Skeletal muscle cell (primary cell): ENCODE measurements at places on chromosomes 1 and 21.

- no peak for DNase-seq
Measured at GRCh38 chr1:34125721-34126380, 39.2 kb downstream of the CSMD2 start.

- no peak for DNase-seq
Measured at GRCh38 chr1:220420726-220421125, 107.2 kb upstream of the MARK1 start.

DNA sequence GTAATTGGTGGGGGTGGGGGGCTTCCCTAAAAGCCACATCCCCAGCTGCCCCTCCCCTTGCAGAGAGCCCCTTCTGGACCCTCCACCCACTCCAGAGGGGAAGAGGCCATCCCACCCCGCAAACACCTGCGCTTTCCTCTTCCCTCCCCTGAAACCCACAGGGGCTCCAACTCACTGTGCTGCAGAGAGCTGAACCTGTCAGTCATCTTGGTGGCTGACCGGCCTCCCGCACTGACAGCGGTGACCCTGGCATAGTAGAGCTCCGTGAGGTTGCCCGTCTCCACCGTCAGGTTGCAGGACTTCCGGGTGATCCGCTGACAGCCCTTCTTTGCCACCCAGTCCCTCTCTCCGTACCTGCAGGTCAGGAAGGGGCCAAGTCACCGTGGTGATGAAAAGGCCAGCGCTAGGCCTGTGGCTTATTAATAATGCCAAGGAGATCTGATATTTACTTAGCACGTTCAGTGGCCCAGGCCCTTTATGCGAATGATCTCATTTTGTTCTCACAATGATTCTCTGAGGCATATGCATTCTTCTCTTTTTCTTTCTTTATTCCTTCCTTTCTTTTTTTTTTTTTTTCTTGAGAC is 5.9 kb downstream of the IL22RA1 start:
- DNase-seq, result no peak

GRCh38 chr1:238892612-238893011 is 493.8 kb upstream of the CHRM3 start:
- DNase-seq, result peak; percentile 0

DNA sequence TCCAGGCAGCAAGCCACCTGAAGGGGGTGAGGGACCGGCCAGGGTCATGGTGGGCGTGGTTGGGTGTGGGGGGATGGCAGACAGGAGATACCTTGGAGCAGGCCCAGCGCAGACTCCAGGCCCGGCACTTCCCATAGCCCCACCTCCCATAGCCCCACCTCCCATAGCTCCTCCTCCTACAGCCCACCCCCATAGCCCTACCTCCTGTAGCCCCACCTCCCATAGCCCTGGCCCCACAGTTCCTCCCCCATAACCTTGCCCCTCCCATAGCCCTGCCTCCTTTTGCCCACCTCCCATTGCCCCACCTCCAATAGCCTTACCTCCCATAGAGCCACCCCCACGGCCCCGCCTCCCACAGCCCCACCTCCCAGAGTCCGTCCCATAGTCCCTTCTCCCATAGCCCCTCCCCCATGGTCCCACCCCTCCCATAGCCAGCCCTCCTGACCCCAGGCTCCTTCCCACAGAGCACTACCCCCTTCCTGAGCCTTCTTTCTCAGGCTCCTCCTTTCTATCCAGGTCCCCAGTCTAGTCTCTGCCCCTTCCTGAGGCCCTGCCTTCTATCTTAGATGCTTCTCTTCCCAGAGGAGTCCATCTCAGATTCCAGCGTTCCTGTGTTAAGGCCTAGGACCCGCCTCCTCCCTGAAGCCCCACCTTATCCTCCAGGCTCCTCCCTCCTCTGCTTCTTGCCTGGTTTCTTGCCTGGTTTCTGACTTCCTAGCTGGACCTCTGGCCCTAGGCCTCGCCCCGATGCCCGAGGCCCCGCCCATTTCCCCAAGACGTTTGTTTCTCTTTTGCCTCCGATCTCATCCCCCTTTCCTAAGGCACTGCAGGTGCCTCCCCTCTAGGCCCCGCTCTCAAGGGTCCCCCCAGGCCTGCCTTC is 46.8 kb downstream of the PTPRU start:
- no peak for DNase-seq

DNA sequence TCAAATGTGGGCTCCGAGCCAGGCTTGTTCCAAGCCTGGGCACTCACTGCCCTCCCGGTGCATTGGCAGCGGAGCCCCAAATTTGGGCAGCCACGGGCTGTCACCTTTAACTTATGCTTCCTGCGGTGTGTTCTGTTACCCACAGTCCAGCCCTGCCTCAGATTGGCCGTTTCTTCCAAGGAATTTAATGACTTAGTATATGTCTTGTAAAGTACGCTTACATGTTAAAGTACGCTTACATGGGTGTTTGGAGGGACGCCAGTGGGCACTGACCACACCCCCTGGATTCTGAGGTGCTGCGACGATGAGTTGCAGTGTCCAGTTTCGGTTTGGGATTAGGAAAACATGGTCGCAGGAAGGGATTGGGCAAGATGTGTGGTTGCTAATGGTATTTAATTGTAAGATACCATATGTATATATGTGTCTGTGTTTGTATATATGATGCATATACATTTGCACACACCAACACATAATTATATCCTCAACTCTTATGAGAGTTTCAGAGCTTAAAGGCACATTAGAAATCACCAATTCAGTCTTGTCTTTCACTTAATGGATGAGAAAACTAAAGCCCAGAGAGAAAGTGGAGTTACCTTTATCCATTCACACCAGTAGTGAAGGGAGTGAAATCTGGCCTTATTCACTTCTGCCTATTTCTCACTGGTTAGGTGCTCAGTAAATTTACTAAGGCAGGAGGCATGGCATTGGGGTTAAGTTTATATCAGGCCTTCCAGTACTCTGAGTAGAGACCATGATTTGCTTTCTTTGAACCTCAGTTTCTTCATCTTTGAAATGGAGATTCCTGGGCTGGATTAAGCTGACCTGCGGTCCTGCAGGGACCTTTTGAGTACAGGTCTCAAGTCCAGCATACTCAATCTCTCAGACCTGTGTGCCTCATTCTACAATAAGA is 1.0 kb downstream of the SMYD2 start:
- DNase-seq, result no peak

DNA sequence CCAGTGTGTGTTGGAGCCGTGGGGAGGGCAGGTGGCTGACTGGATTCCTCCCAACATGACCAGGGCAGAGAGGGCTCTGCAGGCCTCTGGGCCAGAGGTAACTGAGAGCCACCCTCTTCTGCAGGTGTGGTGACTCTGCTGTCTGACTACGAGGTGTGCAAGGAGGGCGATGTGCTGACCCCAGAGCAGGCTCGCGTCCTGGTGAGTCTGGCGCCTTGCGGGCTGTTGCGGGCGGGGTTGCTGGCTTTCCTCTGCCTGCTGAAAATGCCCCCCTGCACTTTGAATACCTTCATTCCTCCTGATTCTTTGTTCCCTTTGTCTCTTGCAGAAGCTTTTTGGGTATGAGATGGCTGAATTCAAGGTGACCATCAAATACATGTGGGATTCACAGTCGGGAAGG is 6.7 kb downstream of the MRTO4 start:
- DNase-seq, result no peak

- DNase-seq, result no peak
Measured at GRCh38 chr21:32048353-32048752, 175.5 kb downstream of the HUNK start.

- no peak for DNase-seq
Measured at GRCh38 chr21:16537501-16537900, 807.7 kb downstream of the USP25 start.

DNA sequence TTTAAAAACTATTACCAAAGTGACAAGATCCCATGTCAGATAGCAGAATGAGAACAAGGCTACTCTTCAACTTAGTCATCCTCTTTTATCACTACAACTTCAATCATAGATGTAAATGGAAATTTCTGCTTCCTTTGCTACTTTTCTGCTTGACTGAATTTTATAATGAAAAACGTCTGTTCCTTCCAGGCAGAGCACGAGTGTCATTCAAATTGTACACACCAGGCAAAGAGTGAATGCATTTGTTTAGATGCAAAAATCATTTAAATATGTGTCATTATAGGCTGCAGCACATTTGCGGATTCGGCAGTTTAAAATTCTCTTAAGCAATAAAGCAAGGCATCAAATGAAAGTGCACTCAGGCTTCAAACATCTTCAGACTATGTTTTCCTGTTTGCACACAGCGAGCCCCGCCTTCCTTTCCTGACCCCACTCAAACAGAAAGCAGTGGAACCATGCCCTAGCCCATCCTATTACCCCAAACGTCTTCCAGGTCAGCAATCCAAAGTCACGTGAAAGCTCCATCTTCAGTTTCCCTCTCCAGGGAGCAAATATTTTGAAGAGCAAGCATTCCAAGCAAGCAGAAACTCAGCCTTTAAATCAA is 99.6 kb downstream of the APP start:
- DNase-seq, result no peak

DNA sequence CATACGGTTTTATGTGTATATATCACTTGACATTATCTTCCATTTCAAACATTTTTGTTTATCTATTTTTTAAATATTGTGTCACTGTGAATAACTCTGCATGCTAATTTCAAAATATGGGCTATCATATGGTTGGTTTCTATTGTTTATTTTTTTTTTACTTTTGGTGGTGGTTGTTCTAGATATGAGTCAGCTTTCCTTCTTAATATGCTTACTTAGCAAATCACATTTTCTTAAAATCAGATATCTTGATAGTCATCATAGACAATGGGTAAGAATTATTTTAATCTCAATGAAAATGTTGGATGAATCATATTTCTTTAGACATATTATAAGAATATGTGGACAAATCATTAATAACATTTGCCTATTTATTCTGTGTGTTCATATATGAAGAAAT is 881.5 kb downstream of the BRINP3 start:
- DNase-seq, result no peak

DNA sequence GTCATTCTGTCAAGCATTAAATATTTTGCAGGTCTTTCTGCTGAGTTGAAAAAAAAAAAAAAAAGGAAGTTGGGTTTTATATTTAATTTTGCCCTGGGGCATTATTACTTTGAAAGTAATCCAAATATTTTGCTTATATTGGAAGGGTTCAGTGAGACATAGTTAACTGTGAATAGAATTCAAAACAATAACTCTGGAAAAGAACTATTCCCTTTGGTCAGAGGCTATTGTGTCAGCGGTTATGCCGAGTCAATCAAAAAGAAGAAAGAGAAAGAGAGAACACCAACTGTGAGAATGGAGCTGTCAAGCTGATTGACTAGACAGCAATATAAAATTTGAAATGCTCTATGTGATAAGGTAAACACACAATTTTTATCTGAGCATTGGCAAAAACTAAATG is 761.7 kb downstream of the ADGRL2 start:
- no peak for DNase-seq
